PC-3 (cell line): ENCODE measurements at places on chromosomes 1 and 21.

- DNase-seq, result no peak
Observed at GRCh38 chr1:156874572-156875340, 14.1 kb downstream of the NTRK1 start.

DNA sequence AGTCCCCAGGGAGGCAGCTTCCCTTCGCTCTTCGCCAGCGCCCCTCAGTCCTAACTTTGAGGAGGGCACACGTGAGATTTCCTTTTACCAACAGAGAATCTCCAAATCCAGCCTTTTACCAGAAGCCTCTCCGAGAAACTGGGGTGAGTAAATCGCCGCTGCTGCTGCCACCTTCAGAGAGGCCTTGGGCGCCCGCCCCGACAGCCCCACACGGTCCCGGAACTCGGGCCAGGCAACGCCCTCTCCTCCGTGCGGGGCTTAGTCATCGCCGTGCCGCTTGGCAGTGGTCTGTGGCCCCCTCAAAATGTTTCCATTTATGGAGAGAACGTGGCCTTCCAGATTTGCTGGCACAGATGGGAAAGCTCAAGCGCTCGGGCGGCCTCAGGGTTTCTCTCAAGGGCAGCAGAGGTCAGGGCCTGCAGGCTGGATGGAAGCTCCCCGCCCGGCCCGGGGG, 41.4 kb upstream of the COL6A2 start:
- DNase-seq, result no peak

- DNase-seq, result no peak
Observed at GRCh38 chr1:184940694-184941409, 33.5 kb downstream of the NIBAN1 start.

DNA sequence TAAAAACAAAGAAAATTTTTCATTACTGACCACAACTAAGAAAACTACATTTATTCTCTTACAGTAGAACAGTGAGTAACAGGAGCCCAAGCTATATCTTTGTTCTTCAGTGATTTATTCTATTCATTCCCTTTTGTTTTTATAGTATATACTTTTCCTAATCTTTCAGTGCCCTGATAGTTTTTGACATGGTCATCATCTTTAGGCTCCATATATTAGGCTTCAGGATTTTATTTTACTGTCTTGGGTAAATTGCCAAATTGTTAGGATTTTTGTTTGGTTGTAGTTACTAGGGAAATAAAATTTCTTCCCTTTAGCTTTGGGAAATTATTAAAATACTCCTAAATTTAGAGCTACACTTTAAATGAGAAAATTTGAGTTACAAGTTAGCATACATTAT, 10.3 kb downstream of the FBXO28 start:
- DNase-seq, result no peak

DNA sequence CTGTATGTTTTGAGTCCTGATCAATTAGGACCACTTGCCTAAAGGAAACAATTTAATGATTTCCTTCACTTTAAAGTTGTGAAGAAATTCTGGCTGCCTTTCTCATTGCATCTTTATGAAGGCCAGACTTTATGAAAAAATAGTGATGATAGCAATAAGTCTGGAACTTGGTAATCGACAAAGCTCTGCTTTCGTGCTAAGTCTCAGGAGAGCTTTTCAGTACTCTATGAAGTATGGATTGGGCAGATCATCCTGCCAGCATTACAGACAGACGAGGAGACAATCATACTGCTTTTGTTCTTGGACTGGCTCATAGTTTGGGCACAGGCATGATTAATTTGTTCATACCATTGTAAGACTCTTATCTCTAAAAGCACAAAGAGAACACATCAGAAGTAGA, 45.5 kb upstream of the KCNJ15 start:
- no peak for DNase-seq

DNA sequence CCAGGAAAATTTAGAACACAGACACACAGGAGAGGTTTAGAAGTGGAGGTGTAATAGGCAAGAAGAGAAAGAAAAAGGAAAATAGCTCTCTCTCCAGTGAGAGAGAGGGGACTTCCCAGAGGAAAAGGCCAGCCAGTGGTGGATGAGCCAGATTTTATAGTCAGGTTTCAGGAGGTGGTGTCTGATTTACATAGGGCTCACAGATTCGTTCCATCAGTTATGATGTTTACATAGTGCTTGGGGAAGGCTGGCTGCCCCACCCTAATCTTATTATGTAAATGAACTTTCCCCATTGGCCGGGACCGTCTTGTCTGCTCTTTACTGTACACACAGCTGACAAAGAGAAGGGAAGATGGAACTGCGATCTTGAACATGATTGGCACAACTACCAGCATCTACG, 797.3 kb downstream of the PLA2G4A start:
- no peak for DNase-seq

DNA sequence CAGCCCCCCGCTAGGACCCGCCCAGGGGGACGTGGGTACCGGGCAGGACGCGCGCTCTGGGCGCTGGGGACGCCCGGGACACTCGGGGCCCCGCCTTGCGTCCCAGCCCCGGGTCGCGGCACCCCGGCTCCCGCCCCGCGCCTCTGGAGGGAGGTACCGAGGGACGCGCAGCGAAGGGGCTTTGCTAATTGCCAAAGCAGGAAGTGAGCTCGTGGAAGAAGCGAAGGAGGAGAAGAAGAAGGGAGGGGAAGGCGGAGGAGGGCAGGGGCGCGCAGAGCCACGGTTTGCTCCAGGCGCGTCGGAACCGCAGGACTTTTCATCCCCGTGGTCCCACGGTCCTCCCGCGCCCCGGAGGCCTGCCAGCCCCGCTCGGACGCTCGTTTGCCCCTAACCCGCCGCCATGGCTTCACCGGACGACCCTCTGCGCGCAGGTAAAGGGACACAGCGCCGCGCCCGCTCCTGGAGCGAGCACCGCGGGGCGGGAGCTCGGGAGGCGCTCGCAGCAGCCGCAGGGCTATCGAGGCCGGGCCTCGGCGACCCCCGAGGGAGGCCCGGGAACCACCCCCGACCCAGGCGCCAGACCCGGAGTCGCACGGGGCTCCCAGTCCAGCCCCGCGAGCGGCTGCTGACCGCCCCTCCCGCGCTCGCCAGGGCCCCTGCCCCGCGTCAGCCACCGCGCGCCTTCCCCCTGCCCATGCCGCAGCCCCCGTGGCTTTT, 1.3 kb downstream of the EDARADD start:
- DNase-seq, result peak; percentile 5

DNA sequence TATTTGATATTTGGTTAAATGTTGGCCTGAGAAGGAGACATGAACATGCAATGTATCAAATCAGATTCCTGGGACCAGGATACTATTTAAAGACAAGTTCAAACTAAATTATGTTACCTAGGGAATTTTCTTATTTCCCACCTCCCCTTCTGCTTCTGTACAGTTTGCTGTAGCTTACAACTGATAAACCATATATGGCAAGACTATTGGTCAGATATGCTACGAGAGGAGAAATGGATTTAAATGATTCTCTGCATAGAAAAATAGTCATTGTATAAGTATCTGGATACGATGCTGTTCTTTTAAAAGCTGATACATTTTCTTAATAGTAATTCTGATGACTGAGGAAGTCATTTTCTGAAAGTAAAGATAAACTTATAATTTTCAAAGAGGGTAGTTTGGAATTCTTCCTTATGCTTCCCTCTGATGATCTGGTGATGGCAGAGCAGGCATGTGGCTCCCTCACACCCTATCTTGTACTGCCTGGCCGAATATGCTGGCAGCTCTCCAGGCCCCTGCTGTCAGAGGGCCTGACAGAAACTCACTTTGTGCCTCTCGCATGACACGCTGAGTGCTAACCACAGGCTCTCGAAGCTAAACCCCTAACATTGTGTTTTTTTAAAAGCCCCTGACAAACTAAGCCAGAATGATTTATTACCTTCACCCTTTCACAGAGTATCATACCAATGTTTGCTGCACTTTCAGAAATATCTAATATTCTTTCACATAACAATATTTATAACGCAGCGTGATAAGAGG, 19.4 kb downstream of the RRP15 start:
- no peak for DNase-seq

DNA sequence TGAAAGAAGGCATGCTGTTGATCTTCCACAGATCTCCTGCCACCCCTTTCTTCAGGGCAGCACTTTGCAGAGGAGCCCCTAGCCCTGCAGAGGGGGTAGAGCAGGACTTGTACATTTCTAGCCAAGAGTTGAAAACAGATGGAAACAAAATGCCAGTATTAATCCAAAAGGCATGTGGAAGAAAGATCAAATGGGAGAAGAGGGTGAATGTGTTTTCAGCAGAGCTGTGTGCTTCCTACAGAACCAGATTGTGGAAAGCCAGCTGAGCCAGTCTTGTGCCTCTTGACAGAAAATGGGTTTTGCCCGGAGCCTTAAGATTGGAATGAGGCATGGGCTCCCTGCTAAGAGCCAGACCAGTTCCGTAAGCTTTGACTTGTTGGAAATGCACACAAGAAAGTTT, 105.2 kb upstream of the TSPAN2 start:
- no peak for DNase-seq

DNA sequence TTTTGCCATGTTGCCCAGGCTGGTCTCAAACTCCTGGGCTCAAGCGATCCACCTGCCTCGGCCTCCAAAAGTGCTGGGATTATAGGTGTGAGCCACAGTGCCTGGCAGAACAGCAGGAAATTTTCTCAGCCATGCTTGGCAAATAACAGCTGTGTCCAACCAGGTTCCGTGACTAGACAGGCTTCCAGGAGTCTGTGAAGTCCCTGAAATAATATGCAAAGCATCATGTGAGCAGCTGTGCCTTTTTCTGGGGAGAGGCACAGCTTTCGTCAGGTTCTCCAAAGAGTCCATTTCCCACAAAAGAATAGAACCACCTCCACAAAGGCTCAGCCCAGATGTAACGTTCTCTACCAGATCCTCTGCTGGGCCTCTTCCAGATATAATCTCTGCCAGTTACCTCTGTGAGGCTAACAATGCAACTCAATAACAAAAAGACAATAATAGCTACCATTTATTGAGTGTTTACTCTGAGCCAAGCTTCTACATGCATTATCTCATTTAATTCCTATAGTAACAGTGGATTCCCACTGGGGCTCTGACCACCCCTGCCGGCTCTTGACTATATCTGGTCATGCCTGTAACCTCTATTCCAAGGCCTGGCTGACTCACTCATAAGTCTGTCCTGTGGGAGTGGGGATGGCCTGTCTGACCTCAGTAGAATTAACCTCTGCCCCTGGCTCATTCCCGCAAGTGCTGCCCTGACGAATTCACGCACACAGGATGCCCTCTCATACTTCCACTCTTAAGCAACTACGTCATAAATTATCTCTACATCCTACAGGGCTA, 4.0 kb upstream of the NKAIN1 start:
- DNase-seq, result no peak

GRCh38 chr1:29633771-29634170, 397.4 kb downstream of the PTPRU start:
- no peak for DNase-seq

GRCh38 chr21:26941421-26941820, 25.5 kb downstream of the ADAMTS5 start:
- DNase-seq, result peak; percentile 23

DNA sequence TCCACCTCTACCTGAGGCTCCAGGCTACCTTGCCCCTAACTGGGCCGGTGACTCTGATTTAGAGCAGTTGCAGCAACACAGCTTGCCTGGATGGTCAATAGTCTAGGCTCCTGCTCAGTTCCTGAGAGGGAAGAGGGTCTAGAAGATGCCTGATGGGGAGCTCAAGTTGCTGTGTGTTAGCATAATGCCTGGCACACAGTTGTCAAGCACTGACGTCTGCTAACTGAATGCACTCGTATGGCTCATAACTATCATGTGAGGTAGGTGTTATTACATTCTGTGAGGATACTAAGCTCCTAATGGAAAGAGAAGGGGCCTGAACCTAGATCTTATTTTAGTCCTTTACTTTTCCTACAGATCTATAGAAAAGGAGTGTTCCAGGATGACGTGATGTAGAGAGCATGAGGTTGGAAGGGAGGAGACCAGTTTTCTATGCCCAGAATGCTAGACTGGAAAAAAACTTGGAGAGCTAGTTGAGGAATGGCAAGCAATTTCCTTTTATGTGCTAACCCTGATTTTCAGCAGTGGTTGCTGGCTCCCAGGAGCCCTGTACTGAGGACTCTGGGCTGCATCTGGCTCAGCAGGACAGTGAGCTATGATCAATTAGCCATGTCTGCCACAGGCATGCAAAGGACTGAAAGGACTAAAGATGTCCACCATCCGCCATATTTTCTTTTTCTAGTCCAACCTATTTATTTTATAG, 30.0 kb downstream of the FAM78B start:
- DNase-seq, result no peak

DNA sequence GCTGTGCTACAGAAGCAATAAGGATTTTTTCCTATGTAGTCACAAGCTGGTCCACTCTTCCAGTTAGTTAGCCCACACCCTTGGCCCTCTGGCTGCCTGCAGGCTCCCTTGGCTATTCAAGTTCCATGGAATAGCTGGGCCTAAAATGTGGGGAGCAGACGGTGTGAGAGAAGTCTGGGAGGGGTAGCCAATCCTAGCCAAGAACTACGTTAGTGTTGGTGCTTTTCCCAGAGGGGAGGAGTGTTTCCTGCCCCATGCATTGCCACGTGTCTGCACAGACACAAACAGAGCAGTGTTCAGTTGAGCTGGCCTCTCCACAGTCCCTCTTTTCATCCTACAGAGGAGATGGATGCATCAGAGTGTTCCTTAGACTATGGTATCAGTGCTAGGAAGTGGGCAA, 59.0 kb upstream of the IPO9 start:
- no peak for DNase-seq

DNA sequence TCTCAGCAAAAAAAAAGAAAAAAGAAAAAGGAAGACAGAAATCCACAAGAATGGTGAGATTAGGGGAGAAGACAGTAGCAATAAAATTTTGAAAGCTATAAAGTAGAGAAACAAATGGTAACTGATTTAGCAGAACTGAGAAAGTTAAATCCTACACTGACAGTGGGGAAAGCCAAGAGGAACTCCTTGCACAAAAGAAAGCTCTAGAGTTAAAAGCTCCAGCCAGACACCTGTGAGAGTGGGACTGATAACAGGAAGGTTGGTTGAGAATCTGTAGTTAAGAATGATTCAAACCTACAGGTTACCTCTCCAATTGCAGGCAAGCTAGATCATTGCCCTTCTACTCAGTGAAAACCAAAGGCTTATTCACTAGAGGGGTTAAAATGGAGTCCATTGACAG, 23.6 kb downstream of the FBXO28 start:
- no peak for DNase-seq

- peak; percentile 93 for DNase-seq
Observed at GRCh38 chr1:24502709-24503058, at the start of gene RCAN3. RCAN3 (plus strand) TSS chr1:24502836; CDS start chr1:24514373, 11,537 bp downstream.

DNA sequence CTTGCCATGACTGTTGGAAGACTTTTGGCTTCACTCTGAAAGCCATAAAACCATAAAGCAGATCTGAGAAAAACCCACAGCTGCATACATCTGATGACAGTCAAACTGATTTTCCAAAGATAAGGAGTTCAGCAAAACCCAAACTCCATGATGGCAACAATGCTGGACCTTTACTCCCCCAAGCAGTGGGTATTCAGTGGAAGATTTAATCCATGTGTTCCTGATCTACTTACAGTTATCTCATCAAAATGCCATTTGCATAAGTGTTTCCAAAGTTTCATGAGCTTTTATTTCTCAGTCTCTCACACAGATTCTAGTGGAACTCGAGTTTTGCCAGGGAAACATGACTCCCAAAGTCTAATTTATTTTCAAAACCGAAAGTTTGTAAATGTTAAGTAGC, 184.9 kb downstream of the ZC3H11B start:
- no peak for DNase-seq
